Vagina (tissue), 2 donors: ENCODE measurements at places on chromosomes 12 and 14. TPM values are rescaled to one million over a fixed set of nuclear protein-coding genes. Genes with fewer than 3 reads are reported as not detected.

NOPCHAP1 gene
- 13.3 TPM for total RNA-seq

CELA1 gene
- total RNA-seq = not detected

PLD4 gene
- total RNA-seq = not detected

CLEC4D gene
- total RNA-seq = not detected

DNA sequence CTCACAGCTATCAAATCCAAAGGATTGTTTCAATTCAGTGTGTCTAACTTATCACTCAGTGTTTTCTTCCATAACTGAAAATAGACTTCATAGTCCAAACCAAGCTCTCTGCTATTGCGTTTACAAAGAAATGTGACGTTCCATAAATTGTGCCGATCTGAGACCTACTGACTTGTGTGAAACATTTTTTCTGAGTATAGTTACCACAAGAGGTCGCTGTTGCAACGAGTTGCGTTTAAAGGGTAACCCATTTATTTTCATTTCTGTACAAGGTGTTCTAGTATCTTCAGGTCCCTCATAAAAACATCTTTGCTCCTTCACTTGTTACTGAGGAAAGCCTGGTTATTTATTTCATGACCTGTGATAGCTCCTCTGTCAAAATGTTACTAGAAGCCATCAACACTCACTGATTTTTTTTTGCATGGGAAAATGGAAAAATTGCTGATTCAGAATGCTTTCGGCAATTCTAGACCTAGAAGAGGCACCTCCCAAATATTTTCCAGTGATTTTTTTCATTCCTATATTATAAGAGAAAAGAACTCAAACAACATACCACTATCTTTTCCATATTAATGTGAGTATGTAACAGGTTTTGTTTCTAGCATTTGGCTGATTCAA, 60.9 kb upstream of the OR4E1 start:
- no peak for DNase-seq

DNA sequence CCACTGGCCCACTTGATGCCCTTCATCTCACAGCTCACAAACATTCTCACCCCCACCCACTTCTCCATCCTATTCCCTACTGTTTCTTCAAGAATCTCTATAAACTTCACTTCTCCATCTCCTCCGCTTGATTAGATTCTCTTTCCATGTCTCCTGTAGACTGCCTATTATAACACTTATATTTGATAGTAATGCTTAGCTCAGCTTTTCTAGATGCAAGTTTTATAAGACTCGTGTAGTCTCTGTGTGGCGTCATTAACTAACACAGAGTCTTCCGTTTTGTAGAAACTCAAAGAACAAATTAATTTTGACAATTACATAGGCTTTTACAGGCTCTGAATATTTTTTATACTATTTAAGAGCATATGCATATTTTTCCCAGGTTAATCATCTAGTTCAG, 25.7 kb downstream of the KCNC2 start:
- DNase-seq = no peak

- no peak for DNase-seq
These were observed 2.6 kb downstream of the POMT2 start for GRCh38 chr14:77318006-77318553.

DNA sequence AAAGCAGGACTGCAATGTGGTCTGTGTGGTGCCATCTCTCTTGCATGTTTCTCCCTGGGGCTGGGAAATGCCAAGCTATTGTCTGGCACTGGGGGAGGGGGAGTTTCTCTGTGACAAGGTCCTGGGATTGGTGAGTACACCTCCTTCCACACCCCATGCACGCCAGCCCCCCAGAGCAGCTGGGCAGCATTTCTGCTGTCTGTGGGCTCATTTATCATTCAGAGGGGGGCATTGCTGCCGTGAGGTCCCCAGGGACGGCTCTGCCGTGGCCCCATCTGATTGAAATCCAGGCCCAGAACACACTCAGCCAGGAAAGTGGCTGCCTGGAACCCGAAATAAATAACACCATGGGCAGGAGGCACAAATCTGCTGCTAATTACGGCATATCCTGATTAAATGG, 12.6 kb upstream of the FAM222A start:
- DNase-seq = no peak

DNA sequence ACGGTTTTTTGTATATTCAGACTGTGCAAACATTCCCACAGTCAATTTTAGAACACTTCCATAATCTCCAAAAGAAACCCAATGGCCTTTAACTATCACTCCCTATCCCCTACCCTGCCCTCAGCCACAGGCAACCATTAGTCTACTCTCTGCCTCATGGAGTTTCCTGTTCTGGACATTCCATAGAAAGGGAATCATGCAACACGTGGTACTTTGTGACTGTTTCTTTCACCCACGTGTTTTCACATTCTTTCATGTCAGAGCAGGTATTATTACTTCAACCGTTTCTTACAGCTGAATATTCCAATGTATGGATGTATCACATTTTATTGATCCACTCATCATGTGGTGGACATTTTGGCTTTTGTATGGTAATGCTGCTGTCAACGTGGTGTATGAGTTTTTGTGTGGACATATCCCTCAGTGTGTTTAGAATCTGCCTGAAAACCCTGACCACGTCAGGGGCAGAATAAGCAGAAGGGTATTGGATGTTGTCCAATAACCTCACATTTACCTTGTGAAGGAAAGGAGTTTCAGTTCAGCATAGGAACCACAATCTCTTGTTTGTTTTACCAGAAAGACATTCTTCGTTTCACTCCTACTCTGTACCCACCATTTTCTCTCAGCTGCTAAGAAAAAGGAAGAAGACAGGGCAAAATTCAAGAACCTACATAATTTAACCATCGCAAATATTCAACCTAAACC, 107.5 kb upstream of the DYRK2 start:
- DNase-seq = no peak

DNA sequence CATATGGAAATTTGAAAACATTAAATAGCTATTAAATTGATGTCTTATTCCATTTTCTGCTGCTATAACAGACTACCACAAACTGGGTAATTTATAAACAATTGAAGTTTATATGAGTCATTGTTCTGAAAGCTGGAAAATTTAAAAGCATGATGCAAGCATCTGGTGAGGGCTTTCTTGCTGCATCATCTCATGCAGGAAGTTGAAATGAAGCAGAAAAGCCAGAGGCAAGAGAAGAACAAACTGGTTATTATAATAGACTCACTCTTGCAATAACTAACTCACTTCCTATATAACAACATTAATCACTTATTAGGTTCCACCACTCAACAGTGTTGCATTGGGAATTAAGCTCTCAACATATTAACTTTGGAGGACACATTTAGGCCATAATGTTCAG, 1277.4 kb downstream of the LRFN5 start:
- no peak for DNase-seq

DNA sequence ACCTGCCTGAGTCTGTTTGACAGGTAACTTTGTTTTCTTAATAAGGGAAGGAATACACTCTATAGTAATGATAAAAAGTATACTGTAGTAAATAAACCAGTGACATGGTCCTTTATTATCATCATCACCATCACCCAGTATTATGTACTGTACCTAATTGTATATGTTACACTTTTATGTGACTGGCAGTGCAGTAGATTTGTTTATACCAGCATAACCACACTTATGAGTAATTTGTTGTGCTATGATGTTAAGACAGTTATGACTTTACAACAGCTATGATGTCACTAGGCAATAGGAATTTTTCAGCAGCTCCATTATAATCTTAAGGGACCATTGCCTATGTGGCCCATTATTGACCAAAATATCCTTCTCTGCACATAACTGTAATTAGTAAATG, 155.0 kb downstream of the NUBPL start:
- DNase-seq = no peak

- DNase-seq = no peak
These were observed 4.0 kb upstream of the CNTN1 start for GRCh38 chr12:40688085-40688725.

GRCh38 chr14:64673748-64674147, 30.5 kb upstream of the PLEKHG3 start:
- no peak for DNase-seq
